ENCODE measurements at places on chromosomes 2 and 18.

DNA sequence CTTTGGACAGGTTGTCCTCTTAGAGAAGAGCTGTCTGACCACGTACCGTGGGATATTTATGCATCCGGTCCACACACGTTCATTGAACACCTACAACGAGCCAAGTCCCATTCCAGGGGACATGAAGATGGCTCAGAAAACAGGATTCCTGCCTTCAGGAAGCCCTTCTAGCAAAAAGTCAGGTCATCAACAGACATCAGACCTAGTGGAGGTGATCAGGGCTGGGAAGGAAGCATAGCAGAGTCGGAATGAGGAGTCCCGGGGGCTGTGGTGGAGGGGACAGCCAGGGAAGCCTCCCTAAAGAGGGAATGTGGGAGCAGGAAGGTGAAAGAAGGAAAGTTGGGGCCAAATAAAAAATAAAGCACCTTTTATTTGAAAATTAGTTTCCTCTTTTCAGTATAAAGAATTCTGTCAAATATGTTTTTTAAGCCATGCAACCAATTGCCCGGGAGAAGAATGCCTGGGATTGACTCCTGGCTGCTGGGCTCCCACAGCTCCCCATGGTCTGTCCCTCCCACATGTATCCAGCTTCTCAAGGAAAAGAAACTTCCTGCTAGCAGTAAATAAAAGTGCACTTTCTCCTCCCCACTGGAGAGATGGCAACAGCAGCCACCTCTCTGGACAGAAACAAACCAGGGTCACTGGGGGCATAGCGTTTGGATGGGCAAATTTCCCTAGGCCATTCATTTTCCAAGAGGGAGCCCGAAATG lies 144.8 kb downstream of the SMAD7 start:
- no peak for DNase-seq

GRCh38 chr18:58541789-58542425 lies 87.0 kb downstream of the ALPK2 start:
- no peak for DNase-seq

- no peak for DNase-seq
These were observed 690.9 kb upstream of the TMEFF2 start for GRCh38 chr2:192885569-192886160.

DNA sequence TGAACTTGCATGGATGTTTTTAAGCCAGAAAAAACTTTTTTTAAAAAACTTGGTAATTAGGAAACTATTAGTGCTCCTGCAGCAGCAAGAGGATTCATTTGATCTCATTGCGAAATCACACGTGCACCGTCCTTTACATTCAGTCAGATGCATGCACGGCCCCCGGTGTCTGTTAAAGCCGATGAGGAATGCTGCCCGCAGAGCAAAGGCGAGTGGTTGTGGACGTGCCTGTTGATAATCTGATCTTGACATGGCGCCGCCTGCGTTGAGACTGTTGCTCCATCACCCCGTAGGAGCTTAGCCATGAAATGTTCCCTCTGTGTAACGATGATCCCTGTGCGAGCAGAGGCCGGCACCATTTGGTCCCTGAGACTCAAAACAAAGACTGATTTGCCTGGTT lies 300.0 kb downstream of the GBX2 start:
- DNase-seq, result no peak

DNA sequence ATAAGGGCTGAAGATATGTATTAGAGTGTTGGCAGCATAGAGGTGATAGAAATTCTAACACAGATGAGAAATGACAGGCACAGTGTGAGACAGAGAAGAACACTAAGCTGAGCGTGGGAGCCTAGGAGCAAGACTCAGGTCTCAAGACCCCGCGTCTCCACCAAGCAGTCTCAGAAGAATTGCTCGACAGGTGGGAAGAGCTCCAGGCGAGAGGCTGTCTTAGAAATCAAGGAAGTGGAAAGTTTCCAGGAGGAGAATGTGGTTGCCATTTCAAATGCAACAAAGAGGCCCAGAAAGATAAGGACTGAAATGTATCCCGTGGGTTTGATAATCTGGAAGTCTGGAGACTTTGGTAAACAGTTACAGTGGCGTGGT lies 31.5 kb upstream of the CAB39 start:
- no peak for DNase-seq

- DNase-seq, result no peak
These were observed 381.0 kb downstream of the MTX2 start for GRCh38 chr2:176650104-176650837.

GRCh38 chr2:85319796-85320195 lies 8.0 kb downstream of the TGOLN2 start:
- no peak for DNase-seq

GRCh38 chr18:2997846-2998564 lies 14.9 kb downstream of the LPIN2 start:
- DNase-seq, result no peak

GRCh38 chr2:101188683-101189405 lies 37.7 kb upstream of the TBC1D8 start:
- peak; percentile 15 for DNase-seq

DNA sequence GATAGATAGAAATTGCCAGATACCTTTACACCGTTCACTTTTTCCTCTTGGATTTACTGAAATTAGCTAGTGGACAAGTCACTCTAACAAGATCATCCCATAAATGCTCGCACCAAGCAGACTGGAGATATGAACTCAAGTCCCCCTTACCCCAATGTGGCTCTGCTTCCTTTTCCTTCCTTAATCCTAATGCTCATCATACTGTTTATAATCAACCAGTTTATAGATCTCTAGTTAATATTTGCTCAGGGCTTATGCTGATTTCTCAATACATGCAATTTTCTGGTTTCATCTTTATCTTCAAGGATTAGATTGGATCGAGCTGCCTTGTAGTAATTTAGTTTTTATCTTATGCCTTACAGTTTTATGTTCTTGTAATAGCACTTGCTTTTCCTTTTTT lies 318.3 kb upstream of the KLHL29 start:
- no peak for DNase-seq

GRCh38 chr2:15890936-15891905 lies 49.1 kb upstream of the MYCN start:
- no peak for DNase-seq

GRCh38 chr2:53933329-53933728 lies 37.5 kb downstream of the PSME4 start:
- no peak for DNase-seq

DNA sequence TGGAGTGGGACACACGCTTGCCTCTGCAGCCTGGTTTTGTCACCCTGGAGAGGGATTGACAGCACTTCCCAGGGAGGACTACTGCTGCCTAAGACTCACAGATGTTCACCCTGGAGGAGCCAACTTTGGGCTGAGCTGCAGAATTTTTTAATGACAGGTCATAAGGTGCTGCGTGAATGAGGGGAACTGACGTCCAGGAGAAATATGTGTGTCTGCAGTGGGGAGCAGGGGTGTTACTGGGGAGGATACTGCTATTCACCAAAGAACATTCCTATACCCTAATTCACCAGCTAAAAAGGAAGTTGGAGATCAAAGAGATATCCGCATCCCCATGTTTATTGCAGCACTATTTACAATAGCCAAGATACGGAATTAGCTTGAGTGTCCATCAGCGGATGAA lies 144.4 kb downstream of the MGAT5 start:
- no peak for DNase-seq

GRCh38 chr2:54966837-54967236 lies 83.4 kb downstream of the RTN4 start:
- DNase-seq, result no peak

DNA sequence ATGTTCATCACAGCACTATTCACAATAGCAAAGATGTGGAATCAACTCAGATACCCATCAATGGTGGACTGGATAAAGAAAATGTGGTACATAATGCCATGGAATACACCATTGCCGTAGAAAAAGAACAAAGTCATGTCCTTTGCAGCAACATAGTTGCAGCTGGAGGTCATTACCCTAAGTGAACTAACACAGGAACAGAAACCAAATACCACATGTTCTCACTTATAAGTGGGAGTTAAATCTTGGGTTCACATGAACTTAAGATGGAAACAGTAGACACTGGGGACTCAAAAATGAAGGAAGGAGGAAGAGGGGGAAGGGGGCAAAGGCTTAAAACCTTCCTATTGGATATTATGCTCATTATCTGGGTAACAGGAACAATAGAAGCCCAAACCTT lies 228.1 kb upstream of the RAB6C start:
- DNase-seq, result no peak

- no peak for DNase-seq
These were observed 173.9 kb upstream of the ARL4C start for GRCh38 chr2:234670806-234671205.

DNA sequence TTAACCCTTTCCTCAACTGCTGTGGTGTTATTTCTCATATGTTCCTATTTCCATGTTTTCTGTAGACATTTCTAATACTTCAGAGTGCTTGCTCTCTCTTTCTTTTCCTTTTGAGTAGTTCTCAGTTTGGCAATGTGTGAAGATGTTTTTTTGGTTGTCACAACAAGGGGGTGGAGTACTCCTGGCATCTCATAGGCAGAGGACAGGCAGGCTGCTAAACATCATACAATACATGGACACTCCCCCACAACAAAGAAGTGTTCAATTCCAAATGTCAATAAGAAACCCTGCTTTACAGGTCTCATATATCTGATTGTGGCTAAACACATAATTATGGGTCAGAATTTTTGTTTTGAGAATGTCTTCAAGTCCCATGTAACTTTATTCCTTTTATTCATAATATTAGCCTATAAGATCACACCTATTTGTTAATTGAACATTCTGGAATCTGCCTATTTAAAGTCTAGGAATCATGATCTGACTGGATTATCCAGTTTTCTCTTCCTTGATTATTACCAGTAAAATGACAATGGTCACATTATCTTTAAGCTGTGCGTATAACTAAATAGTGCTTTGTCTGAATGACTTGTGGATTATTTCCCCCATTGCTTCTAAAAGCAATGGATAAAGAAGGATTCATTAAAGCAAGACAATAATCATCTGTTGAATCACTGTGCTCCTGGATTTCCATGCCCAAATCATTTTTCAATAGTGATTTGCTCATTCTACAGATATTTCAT lies 46.8 kb upstream of the ITPRID2 start:
- DNase-seq, result no peak

DNA sequence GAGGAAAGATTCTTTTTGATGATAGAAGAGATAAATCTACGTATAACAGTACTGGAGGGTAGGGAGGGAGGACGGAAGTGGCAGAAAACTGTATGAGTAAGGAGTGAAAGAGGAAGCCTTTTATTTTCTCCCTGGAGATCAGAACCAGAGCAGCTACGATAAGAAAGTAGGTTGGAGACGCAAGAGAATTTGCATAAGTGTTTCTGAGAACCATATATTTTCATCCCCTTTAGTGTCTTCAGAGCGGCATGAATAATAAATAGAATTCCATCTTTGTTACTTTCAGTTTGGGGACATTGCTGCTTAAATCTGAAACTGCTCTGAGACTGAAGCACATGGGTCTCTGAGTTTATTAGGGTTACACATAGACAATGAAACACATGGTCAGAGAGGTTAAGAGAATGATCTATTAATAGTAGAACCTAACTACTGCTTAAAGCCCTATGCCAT lies 230.2 kb upstream of the TNP1 start:
- DNase-seq, result no peak

- DNase-seq, result no peak
These were observed 628 bp downstream of the PPP1R7 start for GRCh38 chr2:241150660-241151530.

- no peak for DNase-seq
These were observed 201.2 kb upstream of the CDH20 start for GRCh38 chr18:61132031-61132430.

DNA sequence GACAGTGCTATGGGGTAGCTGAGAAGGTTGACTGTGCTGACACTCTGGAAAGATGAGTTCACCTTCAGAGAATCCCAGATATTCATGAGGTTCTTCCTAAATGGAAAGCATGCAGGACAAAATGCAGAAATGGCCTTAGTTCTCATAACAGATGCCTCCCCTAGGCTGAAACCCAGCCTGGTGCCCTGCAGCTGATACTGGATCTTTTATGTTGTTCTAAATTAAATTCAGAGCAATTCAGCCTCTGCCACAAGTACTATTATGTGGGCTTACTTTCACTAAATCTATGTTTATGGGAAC lies 172.0 kb upstream of the SERPINE2 start:
- no peak for DNase-seq

- DNase-seq, result no peak
These were observed 810.9 kb downstream of the CPS1 start for GRCh38 chr2:211367293-211367692.
